ENCODE measurements at places on chromosomes 12 and 14. TPM values are rescaled to one million over a fixed set of nuclear protein-coding genes. Genes with fewer than 3 reads are reported as not detected.

DNA sequence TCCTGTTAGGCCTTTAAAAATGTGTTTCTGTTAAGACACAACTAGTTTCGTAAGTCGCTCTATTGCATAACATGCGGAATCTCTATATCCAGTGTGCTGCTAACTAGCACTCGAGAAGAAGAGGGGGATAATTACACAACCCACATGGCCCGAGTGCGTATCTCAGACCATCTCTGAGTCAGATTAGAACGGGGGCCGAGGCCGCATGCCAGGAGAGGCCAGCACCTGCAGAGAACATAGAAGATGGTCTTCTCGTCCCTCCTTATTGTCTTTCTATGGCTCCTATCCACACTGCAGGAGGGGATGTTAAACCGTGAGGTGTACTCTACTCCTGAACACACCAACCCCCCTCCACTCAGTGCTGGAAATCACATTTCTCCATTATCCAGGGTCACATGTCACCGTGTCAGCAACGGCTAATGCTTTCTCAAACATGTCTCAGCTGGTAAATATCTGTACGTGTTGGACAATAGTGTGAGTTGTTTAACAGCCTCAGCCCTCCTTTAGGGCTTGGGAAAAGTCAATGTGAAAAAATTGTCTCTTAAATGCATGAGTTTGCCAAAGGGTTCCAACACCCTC, 56.3 kb downstream of the CCDC88C start:
- peaks cover 27% of the 10 kb centered on the region for H3K4me1 ChIP-seq
- H3K36me3 ChIP-seq: no peaks in the 10 kb centered on the region
- no peaks in the 10 kb centered on the region for H3K27me3 ChIP-seq
- H3K4me3 ChIP-seq: no peak overlapping the region

The LHX5 gene
- not detected for total RNA-seq

DNA sequence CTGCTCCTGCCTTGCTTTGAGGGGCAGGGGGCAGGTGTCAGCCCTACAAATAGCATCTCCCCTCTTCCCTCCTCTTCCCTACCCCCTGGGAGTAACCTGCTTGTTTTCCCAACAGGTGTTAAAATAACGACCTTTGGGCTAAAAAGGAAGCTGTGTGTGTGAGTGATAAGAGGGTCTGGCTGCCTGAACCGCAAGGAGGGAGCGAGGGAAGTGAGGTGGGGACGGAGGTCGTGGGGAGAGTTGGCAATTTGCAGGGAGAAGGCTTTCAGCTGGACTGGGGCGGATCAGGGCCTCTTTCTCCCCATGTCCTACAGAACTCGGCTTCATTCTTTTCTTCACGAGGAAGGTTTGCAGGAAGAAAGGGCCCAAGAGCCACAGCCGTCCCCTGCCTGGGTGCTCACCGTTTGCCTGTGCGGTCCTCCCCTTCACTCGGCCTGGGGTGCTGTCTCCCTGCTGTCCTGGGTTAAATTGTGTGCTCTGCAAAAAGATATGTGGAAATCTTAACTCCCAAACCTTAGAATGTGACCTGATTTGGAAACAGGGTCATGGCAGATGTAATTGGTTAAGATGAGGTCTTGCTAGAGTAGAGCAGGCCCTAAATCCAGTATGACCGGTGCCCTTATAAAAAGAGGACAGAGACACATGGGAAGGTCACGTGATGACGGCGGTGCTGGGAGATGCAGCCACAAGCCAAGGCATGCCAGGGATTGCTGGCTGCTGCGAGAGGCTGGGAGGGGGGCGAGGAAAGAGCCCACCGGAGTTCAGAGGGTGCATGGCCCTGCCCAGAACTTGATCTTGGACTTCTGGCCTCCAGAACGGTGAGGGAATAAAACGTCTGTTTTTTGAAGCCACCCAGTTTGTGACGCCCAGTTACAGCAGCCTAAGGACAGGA, 38.7 kb upstream of the NCOR2 start:
- H3K27me3 ChIP-seq: no peaks in the 10 kb centered on the region
- H3K27ac ChIP-seq: no peak overlapping the region
- no peak for DNase-seq

- H3K36me3 ChIP-seq: no peaks in the 10 kb centered on the region
- DNase-seq: no peak
- H3K27ac ChIP-seq: no peak overlapping the region
- H3K4me1 ChIP-seq: no peaks in the 10 kb centered on the region
Measured at GRCh38 chr12:5619628-5620027, 187.7 kb downstream of the NTF3 start.

DNA sequence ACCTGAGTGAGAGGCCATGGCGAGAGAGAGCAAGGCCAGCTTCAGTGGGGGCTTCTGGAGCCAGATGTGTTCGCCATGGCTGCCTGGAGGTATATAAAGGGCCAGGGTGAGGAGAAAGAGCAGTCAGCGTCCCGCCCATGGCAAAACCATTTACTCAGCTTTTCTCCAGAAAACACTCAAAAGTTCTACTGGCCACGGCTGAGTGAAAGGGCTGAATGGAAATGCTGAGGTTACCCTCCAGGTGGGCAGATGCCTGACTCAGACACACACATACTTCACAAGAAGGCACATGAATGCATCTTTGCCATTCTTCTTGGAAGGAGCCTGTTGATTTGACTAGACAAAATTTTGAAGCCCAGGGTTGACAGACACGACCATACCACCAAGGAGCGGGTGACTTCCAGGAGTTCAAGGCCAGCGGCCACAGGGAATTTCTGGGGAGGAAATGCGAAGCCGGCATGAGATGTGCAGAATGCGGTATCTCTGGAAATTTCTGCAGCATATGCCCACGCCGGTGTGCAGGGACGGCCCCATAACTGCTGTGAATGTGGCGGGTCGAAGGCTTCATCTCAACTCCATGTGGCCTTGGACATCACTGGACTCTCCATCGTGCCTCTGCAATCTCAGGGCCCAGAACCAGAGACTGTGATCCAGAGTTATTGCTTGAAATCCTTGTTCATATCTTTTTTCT, at the start of gene IL31:
TSS of gene IL31 (minus strand) at position 67 of the 691 bp plus-strand sequence. CDS start at position 18, 49 bp downstream.
- H3K27ac ChIP-seq: no peak within 1 kb of the TSS
- DNase-seq: no peak
- no peaks in the 10 kb centered on the region for H3K36me3 ChIP-seq
- H3K27me3 ChIP-seq: no peaks in the 10 kb centered on the region
- H3K4me3 ChIP-seq: no peak within 1 kb of the TSS
